Myometrial cell (primary cell): ENCODE measurements at places on chromosomes 11 and 22. TPM values are rescaled to one million over a fixed set of nuclear protein-coding genes. Genes with fewer than 3 reads are reported as not detected.

Gene CD248
- total RNA-seq = 93.4 and 98.0 TPM in 2 replicates

Gene VSIG2
- total RNA-seq = 1.6 TPM in 1 of 2 replicates, not detected in the other

Gene OR52J3
- 1.7 TPM in 1 of 2 replicates, not detected in the other for total RNA-seq

Gene MPZL3
- under 0.01 and 0.53 TPM in 2 replicates for total RNA-seq

Gene LSP1
- 1.9 TPM in 1 of 2 replicates, not detected in the other for total RNA-seq

Gene GGTLC3
- total RNA-seq = not detected in 2 replicates

Gene C22orf31
- not detected in 2 replicates for total RNA-seq

Gene OR10V1
- not detected in 2 replicates for total RNA-seq

Gene NUP50
- 25.4 and 94.8 TPM in 2 replicates for total RNA-seq

Gene KIRREL3
- 4.1 and 4.3 TPM in 2 replicates for total RNA-seq

Gene LGR4
- 3.5 and 4.0 TPM in 2 replicates for total RNA-seq

Gene SLC43A3
- 83.5 and 190 TPM in 2 replicates for total RNA-seq

Gene GAL3ST3
- not detected in 2 replicates for total RNA-seq

Gene BLID
- not detected in 2 replicates for total RNA-seq

Gene FREY1
- total RNA-seq = 0.18 TPM in 1 of 2 replicates, not detected in the other

Gene IRF7
- total RNA-seq = 11.7 and 21.3 TPM in 2 replicates

Gene PLEKHA7
- total RNA-seq = 0.71 and 17.3 TPM in 2 replicates

Gene SEC14L3
- total RNA-seq = not detected in 2 replicates

Gene GAL3ST1
- total RNA-seq = 0.18 and 0.29 TPM in 2 replicates

Gene CNTF
- total RNA-seq = 0.71 TPM in 1 of 2 replicates, not detected in the other

Gene HBE1
- not detected in 2 replicates for total RNA-seq

Gene GPHA2
- not detected in 2 replicates for total RNA-seq

Gene MS4A13
- total RNA-seq = not detected in 2 replicates

Gene GGTLC2
- not detected in 2 replicates for total RNA-seq

Gene UBE2L6
- total RNA-seq = 66.6 and 96.0 TPM in 2 replicates

Gene PTPRCAP
- 0.89 TPM in 1 of 2 replicates, not detected in the other for total RNA-seq

Gene KDM4E
- not detected in 2 replicates for total RNA-seq

Gene PITPNB
- total RNA-seq = 13.5 and 18.4 TPM in 2 replicates

Gene LARGE2
- total RNA-seq = not detected in 2 replicates

Gene CCDC116
- not detected in 2 replicates for total RNA-seq

Gene MS4A15
- total RNA-seq = not detected in 2 replicates

Gene WT1
- 26.4 and 28.0 TPM in 2 replicates for total RNA-seq

Gene GRAMD4
- 7.5 and 8.9 TPM in 2 replicates for total RNA-seq

Gene LDHAL6A
- not detected in 2 replicates for total RNA-seq
